ENCODE measurements at places on chromosomes 6 and 20.

DNA sequence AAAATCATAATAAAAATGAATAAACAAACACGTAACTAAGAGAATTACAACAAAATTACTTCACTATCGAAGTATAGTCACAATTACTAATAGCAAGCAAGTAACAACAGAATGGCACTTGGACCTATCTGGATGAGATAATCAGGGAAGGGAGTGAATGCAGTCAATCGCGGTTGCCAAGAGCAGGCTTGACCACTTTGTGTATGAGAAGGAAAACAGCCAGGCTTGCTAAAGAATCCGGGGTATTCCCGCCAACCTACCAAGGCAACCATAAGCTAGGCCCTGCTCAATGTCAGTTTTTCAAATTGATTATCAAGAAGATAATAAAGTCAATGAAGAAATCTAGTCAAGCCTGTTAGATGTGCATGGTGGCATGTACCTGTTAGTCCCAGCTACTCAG, 39.7 kb downstream of the PXDC1 start:
- DNase-seq: no peak

- no peak for DNase-seq
These were observed 76.8 kb downstream of the KCNB1 start for GRCh38 chr20:49405696-49406095.

- DNase-seq: no peak
These were observed 261.3 kb downstream of the TMEM242 start for GRCh38 chr6:157061770-157062594.

DNA sequence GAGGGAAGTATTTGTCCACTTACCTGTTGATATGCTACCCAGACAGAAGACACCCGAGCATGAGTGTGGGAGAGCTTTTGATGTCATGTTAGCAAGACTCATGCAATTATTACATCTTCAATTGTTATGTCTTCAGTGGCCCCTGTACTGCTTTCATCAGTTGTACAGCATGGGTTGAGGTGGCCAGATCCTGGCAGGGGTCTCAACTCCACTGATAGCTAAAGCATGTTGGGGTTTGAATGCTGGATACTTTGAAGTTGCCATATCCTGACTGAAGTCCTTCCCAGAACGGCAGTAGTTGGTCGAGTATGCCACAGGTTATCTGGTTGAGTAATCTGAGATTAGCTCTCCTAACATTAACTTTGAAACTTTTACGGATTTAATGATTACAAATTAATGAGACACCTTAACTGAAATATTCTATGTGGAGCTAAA, 46.7 kb downstream of the LRRN4 start:
- DNase-seq: no peak

GRCh38 chr20:8631271-8631670, 437.6 kb upstream of the PLCB4 start:
- no peak for DNase-seq

DNA sequence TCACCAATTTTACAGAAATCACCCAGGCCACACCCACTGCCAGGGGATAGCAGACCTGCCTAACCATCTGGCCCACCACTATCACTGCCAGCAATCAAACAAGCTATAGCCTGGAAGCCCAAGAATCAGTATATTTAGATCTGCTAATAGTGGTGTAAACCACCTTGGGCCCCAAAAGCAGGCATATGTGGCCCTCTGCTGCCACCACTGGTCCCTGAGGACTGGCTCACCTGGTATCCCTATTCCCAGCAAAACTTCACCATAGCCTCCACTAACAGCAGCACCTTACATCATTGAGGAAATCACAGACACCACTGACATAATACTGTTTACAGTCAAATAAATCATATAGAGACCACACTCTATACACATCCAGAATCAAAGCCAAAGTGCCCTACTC, 880.4 kb upstream of the MAN1A1 start:
- DNase-seq: no peak

GRCh38 chr20:35216541-35216940, 9.9 kb upstream of the MMP24 start:
- DNase-seq: no peak

GRCh38 chr20:23036371-23036770, 1.3 kb downstream of the SSTR4 start:
- DNase-seq: no peak

GRCh38 chr6:147040121-147040910, 163.9 kb upstream of the STXBP5 start:
- no peak for DNase-seq

Measured in hepatocyte (in vitro differentiated cells).